ENCODE measurements at places on chromosomes 7 and 10.

DNA sequence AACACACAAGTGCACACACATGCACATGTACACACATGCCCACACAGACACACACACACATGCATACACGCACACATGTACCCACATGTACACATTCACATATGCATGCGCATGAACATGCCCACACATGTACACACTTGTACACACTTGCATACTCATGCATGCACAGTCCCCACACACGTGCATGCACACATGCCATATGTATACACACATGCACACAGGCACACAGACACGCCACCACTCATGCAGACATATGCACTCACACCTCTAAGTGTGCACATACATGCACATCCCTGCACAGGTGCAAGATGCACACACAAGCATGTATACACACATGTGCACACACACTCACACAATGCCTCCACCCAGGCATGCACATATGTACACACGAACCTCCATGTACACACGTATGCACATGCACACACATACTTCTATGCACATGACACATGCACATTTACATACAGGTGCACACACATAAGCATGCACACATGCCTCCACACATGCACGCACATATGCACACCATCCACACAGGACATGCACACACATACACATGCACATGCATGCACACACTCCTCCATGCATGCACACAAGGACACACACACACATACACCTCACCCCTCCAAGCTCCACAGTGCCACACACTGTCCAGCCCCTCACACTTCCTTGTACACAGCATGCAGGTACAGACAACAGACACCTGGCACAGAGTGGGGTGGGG lies 45.8 kb downstream of the YKT6 start:
- DNase-seq, result no peak

GRCh38 chr7:45162311-45162845 lies 4.8 kb downstream of the RAMP3 start:
- peak; percentile 59 for DNase-seq

- no peak for DNase-seq
These were observed 203.9 kb downstream of the NXPH1 start for GRCh38 chr7:8637322-8637721.

- DNase-seq, result no peak
These were observed 367.7 kb downstream of the PHF14 start for GRCh38 chr7:11341285-11341944.

GRCh38 chr10:26440088-26440470 lies 1.9 kb downstream of the APBB1IP start:
- no peak for DNase-seq

- no peak for DNase-seq
These were observed 23.4 kb upstream of the AKR1C3 start for GRCh38 chr10:5070648-5071410.

DNA sequence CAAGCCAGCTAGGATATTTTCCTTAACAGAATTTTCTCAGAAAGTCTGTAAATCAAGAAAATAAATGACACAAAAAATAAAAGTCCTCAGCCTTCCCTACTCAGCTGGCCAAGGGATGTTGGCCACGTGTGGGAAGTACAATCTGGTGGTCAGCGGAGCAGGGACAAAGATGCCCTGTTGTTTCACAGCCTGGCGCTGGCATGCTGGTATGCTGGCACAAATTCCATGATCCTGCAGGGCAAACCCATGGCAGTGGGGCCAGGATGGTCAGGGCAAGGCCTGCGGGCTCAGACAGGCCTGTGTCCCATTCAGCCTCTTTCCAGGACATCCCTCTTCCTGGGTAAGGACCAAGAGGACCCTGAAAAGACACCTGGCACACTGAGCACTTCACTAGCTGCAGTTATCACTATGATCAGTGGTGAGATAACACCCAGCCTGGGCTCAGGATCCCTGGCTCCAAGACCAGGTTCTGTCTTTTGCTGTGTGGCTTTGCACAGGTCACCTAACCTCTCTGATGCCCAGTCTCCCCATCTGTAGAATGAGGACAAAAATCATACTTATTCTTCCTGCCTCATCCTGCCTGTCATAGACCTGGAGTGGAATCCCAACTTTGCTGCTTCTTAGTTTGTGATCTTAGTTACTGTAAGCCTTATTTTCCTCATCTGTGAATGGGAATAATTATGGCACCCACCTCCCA lies 10.8 kb upstream of the HSPA12A start:
- DNase-seq, result no peak

DNA sequence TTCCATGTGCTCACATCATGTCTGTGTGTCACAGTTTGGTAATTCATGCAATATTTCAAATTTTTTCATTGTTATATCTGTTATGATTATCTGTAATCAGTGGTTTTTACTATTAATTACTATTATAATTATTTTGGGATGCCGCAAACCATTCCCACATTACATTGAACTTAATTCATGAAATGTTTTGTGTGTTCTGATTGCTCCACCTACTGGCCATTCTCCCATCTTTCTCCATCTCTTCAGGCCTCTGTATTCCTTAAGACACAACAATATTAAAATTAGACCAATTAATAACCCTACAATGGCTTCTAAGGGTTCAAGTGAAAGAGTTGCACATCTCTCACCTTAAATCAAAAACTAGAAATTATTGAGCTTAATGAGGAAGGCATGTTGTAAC lies 398.5 kb downstream of the PCDH15 start:
- DNase-seq, result no peak

GRCh38 chr10:63920926-63921325 lies 399.7 kb downstream of the REEP3 start:
- DNase-seq, result no peak

GRCh38 chr7:68249611-68250010 lies 1253.0 kb downstream of the TYW1 start:
- DNase-seq, result no peak

DNA sequence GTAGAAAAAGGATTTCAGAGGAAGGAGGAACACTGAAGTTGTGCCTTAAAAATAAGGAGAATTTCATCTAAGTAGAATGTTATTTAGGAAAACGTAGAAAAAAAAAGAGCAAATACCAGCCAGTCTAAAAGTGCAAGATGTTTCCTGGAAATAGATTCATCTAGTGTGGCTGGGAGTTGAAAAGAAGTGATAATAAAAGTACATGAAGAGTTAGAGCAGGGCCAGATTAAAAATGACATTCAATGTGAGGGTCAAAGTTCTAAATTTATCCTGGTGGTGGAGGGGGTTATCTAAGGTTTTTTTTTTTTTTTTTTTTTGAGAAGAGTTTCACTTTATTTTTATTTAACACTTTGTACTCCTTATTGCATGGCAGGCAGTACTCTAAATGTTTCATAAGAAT lies 289.3 kb downstream of the MDFIC start:
- no peak for DNase-seq

GRCh38 chr10:88281592-88282347 lies 301.3 kb downstream of the RNLS start:
- DNase-seq, result no peak

- DNase-seq, result no peak
These were observed 89.5 kb downstream of the VPS41 start for GRCh38 chr7:38819463-38819862.

DNA sequence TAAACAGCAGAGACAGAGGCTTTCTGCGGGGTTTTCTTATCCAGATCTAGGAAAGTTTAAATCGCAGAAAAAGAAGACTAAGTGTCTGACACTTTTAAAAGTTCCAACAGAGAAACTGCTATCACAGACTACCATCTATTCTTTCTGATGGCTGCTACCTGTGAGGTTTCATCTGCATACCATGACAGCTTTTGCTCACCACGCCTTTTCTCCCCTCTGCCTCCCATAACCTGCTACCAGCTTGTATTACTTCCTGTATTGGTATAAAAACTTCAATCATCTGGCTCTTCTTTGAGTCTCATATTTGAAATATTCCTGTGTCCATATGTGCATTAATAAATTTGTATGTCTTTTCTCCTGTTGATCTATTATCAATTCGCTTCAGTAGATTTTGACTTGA lies 34.1 kb upstream of the RTKN2 start:
- DNase-seq, result no peak

DNA sequence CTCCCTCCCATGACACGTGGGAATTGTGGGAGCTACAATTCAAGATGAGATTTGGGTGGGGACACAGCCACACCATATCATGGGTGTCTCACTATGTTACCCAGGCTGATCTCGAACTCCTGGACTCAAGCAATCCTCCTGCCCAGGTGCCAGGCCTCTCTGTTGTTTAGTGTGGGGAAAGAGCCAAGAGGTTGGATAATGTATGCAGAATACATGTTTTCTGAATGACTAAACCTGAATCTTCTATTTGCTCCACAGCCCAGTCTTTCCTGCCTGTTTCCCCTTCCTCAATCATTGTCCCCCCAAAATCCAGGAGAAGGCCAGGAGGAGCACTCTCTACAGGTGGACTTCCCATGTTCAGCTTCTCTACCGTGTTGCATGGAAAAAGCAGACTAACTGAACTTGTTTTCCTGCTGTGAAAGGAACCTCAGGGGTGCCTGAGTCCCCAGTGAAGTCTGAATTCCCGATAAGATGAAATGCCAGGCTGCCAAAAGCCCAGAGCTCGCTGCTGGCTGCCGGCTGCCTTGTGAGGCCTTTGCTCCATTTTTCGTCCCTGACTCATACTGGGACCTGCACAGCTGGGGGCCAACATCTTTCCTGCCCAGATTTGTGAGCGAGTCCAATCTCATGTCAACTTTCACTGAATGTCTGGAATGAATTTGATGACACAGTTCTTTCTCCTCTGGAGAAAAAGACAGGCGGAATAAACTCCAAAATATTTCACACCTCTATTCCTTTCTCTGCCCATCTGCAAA lies 588.0 kb downstream of the CALN1 start:
- no peak for DNase-seq

DNA sequence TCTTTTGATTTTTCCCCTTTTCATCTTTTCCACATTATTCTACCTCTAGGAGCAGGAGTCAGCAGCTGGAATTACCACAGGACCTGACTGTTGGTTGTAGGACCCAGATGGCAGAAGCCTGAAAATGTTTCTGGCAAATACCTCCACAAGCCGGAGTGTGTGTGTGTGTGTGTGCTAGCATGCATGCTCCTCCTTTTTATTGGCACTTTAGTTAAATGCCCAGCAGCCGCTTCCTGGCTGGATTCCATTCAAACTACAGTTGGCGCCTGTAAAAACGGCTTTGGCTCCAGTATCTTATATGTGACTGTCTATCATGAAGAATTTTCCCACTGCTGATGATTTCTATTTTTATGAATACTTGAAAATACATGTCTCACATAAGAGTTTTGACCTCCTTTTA lies 319.7 kb upstream of the SP4 start:
- no peak for DNase-seq

DNA sequence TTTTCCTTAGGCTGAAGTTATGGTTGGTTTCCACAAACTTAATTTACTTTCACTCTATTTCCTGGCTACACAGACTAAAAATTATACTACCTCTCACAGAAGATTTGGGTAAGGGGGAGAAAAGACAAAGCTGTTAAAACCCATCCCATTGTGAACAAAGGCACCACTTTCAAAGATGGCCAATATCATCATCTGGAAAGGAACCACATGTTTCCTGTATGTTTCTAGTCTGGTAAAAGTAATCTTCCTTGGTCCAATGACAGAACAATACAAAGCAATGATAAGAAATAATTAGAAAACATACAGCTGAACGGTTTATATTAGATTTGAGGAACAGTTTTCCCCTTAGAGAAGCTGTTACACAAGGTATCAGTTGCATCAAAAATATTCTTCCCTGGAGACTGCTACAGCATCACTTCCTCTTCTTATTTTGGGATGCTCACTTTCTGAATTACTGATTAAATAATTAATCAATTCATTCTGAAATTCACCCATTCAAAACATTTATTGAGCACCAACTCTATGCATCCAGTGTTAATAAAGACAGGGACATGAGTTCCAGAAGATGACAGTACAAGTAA lies 8.5 kb upstream of the SFR1 start:
- DNase-seq, result no peak
